T-helper 2 cell (primary cell): ENCODE measurements at places on chromosomes 2 and 18.

GRCh38 chr2:234275515-234275914, 221.4 kb downstream of the ARL4C start:
- no peak for DNase-seq

GRCh38 chr2:80854831-80855230, 550.3 kb upstream of the LRRTM1 start:
- no peak for DNase-seq

GRCh38 chr2:226981791-226982326, 146.0 kb downstream of the RHBDD1 start:
- DNase-seq = no peak

DNA sequence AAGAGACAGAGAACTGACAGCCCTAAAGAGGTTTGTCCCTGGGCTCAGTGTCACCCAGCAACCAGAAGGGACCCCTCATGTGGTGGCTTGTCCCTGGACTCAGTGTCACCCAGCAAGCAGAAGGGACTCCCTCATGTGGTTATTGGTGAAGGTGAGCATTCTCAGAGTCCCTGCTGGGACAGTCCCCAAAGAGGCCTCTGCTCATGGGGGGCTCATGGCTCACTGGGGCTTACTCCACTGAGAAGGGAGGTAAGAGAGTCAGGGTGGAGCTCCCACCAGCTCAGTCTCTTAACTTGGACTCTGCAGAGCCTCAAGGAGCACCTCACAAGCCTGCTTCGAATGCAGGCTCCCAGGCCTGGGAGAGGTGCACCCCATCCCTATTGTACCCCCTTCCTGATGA, 145.2 kb upstream of the COPS8 start:
- no peak for DNase-seq

GRCh38 chr2:149658553-149658952, 71.0 kb upstream of the MMADHC start:
- no peak for DNase-seq

DNA sequence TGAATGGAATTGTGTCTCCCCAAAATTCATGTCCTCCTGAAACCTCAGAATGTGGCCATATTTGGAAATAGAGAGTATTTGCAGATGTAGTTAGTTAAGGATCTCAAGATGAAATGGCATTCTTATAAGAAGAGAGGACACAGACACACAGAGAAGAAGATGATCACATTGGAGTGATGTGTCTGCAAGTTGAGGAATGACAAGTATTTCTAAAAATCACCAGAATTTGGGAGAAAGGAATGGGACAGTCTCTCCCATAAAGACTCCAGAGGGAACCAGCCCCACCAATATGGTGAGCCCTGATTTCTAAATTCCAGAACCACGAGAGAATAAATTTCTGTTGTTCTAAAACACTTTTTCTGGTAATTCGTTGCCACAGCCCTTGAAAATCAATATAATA, 166.3 kb downstream of the C1D start:
- DNase-seq = no peak

GRCh38 chr18:21383031-21383430, 141.0 kb downstream of the GREB1L start:
- DNase-seq = no peak

DNA sequence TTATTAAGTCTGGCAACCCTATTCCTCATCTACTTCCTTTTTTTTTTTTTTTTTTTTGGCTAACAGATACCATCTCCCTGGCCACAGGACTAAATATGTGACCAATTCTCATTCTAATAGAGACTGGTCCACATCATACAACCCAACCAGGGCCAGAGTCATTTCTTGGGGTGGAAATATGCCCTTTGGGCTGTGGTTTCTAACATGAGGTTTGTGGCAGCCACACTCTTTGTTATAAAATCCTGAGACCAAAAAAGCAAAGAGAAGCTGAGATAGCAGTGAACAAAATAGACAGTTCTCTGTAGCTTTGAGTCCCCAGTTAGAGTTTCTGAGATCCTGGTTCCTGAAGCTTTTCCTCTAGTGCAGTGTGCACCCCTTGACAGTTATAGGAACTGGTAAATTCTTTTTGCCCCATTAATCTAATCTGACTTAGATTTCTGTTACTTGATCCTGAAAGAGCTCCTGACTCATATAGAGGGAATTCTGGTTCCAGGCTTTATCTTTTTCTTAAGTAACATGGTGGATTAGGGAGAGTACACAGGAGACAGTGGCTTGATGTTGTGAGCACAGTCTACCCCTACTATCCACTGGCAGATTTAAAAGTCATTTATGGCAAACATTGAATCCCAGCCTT, 86.8 kb downstream of the MAIP1 start:
- no peak for DNase-seq

- no peak for DNase-seq
Measured at GRCh38 chr18:50356036-50356945, 18.6 kb upstream of the SKA1 start.

DNA sequence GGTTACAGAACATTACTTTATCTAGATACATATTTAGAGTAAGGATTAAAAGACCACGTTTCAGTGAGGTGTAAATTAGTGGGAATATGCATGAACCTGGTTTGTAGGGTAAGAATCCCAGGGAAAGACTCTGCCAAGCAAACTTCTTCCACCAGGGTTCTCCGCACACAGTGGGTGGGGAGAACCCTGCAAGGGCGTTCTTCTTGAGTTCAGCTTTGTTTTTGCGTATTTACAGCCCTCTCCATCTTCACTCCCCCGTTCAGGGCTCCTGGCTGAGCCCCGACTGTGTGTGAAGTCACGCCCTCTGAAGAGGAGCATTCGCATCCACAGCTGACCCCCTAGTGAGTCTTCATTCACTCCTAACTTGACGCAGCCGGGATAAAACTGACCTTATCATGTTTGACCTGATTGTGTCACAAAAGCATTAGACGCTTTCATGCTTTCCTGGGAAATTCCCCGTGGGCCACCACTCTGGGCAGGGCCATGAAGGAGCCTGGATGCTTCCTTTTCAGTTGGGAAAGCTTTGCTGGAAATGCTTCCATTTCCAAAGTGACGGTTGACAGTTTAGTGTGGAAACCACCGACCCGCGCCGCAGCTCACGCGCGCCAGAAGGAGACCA, 1.0 kb downstream of the ALKAL2 start:
- DNase-seq = no peak

DNA sequence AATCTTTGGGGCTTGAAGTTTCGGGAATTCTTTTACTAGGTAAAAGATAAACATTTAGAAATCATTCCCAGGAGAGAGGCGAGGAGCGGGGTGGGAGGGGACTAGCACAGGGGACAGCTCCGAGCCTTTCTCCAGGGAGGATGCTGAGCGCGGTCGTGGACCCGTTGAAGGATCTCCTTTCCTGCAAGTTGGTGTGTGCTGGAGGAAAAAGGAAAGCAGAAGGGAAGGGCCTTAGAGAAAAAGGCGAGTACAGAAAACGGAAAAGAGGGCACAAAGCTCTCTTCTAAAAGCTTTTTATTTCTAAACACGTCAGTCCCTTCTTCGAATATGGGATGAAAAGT, 640 bp downstream of the SLC39A6 start:
- no peak for DNase-seq

- DNase-seq = no peak
Measured at GRCh38 chr2:70987386-70987785, 7.3 kb downstream of the TEX261 start.

DNA sequence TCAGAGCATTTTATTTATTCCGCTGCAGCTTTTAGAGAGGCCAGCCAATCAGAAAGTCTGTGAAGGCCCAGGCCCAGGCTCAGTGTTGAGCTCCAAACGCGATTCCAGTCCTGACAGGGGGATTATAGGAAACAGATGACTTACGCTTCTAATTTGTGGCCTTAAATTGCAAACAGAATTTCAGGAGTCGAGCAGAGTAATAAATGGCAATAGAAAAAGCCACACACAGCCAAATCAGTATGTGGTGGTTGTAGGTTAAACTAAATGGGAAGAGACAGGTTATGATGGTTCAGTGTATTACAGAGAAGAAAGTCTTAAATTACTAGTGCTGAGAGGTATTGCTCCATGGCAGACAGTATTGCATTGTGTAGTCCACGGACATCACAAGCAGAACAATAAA, 131.0 kb upstream of the ZEB2 start:
- DNase-seq = no peak

GRCh38 chr2:28095622-28096021, 205.1 kb downstream of the BABAM2 start:
- no peak for DNase-seq

DNA sequence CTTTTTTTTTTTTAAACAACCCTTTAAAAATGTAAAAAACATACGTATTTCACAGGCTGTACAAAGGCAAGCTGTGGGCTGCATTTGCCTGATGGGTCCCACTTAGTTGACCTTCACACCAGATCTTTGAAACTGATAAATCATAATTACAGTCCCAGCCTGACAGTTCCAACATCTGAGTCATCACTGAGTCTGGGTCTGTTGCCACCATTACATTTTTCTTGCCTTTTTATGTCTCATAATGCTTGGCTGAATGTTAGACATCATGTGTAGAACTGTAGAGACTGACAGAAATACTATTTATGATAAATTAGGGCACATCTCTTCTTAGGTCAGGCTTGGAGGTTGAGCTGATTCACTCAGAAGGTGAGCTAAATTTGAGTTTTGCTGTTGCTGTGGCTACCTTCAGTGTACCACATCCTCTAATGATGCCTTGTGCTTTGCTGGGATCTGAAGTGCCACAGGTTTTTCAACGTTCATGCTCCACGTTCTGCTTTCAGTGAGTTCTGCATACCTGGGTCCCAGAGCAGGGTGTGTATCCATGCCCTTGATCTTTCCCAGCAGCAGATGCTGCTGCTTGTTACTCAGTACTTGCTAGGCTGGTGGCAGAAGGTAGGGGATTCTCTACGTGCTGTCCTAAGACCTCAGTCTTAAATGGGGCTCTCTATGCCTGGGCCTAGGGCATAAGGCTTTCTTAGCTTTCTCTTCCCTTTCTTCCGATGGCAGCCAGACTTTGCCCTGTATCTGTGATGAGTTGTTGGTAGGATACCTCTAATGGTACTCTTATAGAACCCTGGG, 160.6 kb upstream of the SMAD7 start:
- DNase-seq = no peak

GRCh38 chr2:16085073-16085472, 144.7 kb downstream of the MYCN start:
- DNase-seq = no peak

- no peak for DNase-seq
Measured at GRCh38 chr2:37911296-37911873, 13.7 kb upstream of the RMDN2 start.

DNA sequence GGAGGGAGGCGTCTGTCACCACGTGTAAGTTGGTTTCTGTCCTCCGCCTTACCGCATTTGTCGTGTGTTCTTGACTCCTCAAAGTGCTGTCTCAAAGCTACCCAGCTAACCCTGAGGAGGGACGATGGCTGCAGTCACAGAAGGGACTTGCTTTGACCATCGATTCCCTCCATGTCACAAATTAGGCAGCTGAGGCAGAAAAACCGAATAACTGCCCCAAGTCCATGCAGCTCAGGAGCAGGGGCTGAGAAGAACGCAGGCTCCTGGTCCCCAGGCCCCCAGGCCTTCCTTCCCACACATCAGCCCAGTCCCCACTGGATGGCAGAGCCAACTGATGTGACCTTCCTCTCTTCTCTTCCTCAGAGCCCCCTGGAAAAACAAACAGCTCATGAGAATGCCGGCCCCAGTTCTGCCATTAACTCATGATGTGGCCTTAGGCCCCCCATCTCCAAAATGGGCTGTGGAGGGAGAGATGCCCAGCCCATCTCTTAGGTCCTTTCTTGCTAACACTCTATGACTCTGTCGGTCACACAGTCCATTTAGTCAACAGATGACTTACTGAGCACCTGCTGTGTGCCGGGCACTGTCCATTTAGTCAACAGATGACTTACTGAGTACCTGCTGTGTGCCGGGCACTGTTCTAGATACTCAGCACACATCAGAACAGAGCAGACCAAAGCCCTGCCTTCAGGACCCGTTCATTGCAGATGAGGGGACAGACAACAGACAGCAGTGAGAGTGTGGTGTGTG, 19.6 kb downstream of the MTERF4 start:
- DNase-seq = no peak

- DNase-seq = peak; percentile 97
Measured at GRCh38 chr2:12514631-12515437, 201.9 kb upstream of the TRIB2 start.

- DNase-seq = no peak
Measured at GRCh38 chr2:43328133-43328532, 101.7 kb upstream of the ZFP36L2 start.

DNA sequence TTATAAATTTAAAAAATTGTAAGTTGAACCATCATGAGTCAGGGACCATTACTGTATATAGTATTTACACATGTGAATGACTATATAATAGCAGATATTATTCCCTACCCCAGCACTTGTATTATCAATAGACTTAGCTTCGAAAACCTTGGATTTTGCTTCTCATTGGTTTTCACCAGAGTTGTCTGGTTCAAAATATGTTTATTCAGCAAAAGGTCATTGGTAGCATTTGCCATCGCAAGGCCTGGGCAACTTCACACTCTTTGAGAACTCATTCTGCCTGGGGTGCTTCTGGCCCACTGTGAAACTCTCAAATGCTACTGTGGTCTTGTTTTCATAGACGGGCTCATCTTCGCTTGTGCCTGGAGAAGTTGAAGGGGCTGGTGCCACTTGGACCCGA, 20.1 kb downstream of the MXD1 start:
- DNase-seq = no peak

- no peak for DNase-seq
Measured at GRCh38 chr18:5678779-5679406, 135.1 kb upstream of the EPB41L3 start.

DNA sequence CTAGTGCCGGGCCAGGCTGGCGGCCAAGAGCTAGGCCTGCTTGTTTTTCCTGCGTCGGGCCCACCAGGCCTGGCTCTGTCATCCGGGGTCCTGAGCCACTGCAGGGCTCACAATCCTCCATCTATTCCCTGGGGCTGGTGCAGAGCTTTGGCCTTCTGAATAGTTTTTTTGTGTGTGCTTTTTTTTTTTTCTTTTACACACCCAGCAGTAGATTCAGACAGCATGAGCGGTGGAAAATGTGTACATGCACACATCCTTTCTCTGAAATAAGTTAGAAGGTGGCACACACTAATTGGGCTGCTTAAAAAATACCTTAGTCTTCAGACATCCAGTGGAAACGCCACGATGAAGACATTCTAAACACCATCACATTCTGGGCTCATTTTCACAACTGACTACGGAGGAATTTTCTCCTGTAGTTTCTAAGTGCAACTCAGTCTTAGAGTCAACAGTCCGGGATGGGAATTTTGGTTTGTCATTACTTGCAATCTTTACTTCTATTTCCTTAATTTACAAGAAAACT, 6.1 kb downstream of the ZFP36L2 start:
- no peak for DNase-seq

DNA sequence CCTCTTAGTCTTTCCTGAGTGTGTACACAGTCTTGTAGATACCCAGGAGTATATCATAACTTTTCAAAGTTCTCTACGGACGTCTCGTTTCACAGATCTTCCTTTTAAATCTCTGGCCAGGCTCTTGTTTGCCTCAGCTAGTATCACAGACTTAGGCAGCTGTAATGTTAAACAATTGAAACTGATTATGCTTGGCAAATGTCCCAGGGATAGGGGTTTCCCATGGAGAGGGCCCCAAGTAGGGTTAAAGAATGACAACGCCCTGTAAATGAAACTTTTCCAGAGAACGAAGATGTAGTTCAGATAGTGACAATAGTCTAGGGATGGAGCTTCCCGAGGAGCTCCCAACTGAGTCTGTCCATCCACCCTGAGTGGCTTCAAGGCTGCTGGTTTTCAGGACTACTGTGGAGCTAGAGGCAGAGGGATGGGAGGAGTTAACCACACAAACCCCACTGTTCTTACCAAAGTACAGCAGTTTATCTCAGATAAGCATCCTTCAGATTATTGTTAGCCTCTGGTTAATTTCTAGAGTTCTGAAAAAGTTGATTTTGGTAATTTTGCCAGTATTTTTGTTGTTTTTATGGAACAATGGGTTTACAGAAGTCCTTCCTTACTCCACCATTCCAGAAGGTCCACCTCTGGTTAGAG, 9.1 kb downstream of the NEURL3 start:
- DNase-seq = no peak
